ENCODE measurements at places on chromosomes 3 and 15.

DNA sequence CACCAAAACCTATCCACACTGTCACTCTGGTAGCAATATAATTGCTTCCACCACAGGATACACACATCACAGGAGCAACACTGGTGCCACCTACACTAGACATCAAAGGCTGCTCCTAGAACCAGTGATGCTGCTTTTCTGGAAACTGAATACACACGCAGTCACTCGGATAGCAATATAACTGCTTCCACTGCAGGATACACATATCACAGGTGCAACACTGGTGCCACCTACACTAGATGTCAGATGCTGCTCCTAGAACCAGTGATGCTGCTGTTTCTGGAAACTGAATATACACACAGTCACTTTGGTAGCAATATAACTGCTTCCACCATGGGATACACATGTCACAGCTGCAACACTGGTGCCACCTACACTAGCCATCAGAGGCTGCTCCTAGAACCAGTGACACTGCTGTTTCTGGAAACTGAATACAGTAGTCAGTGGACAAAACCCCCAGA, 6.9 kb upstream of the TNFSF10 start:
- DNase-seq: no peak

GRCh38 chr3:125143982-125144652, 68.4 kb downstream of the SLC12A8 start:
- peak; percentile 66 for DNase-seq

DNA sequence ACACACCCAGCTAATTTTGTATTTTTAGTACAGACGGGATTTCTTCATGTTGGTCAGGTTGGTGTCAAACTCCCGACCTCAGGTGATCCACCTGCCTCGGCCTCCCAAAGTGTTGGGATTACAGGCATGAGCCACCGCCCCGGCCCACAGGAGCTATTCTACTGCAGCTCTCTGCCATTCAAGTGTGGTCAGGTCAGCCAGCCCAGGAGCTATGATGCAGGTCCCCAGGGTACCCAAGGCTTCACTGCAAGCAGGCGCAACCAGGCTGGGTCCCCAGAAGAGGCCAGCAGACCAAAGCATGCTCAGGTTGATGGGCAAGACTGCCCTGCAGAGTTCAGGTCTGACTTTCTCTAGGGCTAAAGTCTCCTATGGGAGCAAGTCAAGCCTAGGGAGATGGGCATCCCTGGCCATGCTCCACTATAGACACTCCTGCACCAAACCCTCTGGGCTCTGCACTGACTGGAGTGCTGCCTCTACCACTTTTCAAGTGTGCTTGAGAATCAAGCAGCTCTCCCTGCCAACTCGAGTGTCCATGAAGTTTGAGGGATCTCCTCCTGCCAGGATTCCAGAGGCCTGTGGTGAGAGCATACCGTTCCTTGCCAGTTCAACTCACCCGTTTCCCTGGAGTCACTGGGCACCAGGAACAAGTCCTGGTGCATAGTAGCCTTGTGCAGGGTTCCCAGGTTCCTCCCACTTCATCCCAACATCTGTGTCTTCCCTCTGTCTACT, 30.9 kb downstream of the MYO9A start:
- DNase-seq: no peak

DNA sequence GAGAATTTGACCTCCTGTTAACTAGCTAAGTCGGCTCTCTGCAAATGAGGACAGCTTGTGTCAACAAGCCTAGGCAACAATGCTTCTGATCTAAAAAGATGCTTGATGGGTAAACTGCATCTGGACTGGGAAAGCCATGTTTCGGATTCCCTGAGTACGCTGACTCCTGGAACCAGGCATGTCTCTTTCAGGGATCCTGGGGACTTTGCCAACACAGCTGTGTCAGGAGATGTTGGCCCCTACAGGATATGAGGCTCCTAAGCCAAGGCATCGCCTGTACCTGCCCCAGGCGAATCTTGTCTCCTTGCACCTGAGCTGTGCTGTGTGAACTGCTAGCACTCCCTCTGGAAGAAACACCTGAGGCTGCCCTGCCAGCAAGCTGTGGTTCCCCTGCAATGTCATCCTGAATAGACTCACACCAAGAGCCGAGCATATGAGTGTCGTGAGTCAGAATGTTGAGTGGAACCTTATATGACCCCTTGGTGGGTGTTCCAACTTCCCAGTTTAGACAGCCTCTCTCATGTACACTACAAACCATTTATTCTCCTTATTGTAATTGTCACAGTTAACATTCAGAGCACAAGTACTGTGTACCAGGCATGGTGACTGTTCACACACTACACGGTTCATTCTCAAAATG, 17.0 kb downstream of the EOGT start:
- peak; percentile 24 for DNase-seq

- DNase-seq: peak; percentile 73
Observed at GRCh38 chr3:184368586-184369183, 7.2 kb downstream of the POLR2H start.

DNA sequence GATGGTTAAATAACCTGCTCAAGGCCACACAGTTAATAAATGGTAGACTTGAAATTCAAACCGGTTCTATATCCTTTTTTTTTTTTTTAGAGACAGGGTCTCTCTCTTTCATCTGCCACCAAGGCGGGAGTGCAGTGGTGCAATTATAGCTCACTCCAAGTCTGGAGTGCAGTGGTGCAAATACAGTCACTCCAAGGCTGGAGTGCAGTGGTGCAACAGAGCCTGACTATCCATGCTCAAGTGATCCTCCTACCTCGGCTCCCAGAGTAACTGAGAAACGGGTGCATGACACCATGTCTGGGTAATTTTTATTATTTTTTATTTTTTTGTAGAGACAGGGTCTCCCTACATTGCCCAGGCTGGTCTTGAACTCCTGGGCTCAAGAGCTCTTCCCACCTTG, 23.4 kb downstream of the DPP8 start:
- DNase-seq: no peak

GRCh38 chr3:44104668-44105321, 136.9 kb upstream of the TOPAZ1 start:
- DNase-seq: peak; percentile 9

GRCh38 chr3:127444761-127445160, 145.8 kb downstream of the TPRA1 start:
- DNase-seq: no peak

GRCh38 chr3:179666436-179667035, 13.7 kb downstream of the USP13 start:
- DNase-seq: peak; percentile 34

GRCh38 chr3:42336103-42336502, 70.1 kb upstream of the CCK start:
- DNase-seq: no peak

DNA sequence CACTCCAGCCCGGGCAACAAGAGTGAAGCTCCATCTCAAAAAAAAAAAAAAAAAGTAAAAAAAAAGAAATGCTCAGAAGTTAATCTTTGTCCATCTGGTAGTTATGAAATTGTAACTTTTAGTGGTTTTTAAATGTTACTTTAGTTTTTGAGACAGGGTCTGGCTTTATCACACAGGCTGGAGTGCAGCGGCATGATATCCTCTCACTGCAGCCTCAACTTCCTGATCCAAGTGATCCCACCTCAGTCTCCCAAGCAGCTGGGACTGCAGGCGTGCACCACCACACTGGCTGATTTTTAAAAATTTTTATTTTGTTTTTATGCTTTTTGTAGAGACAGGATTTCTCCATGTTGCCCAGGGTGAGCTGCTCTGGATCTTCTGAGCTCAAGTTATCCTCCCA, 1.3 kb downstream of the RNU5B-1 start:
- DNase-seq: no peak

GRCh38 chr3:124075753-124076152, 83.8 kb upstream of the ROPN1 start:
- no peak for DNase-seq

- DNase-seq: no peak
Observed at GRCh38 chr3:132522353-132522752, 74.7 kb upstream of the ACKR4 start.

DNA sequence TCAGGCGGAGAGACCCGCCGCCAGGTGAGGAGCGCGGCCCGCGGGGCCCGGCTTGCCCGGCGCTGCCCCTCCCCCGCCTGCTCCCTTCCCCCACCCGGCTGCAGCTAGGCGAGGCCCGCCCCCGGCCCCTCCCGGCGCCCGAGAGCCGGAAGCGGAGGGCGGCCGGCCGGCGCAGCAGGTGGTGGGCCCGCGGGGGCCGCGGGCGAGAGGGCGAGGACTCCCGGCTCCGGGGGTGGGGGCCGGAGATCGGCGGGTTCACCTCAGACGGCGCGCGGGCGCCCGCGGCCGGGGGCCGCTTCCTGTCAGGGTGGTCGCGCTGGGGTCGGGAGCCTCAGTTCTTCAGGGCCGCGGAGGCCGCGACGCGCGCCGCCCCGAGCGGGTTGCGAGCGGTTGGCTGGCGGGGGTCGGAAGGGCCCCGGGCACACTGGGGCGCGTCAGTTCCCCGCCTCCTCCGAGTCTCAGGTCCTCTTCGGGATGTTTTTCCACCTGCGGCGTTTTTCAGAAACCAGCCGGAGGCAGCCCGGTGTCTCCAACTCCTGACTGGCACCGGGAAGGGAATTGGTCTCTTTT, 395 bp downstream of the ZFAND6 start:
- DNase-seq: peak; percentile 22

GRCh38 chr3:85740561-85740960, 781.8 kb downstream of the CADM2 start:
- DNase-seq: no peak

- DNase-seq: no peak
Observed at GRCh38 chr3:157353652-157354051, 83.0 kb upstream of the PTX3 start.

DNA sequence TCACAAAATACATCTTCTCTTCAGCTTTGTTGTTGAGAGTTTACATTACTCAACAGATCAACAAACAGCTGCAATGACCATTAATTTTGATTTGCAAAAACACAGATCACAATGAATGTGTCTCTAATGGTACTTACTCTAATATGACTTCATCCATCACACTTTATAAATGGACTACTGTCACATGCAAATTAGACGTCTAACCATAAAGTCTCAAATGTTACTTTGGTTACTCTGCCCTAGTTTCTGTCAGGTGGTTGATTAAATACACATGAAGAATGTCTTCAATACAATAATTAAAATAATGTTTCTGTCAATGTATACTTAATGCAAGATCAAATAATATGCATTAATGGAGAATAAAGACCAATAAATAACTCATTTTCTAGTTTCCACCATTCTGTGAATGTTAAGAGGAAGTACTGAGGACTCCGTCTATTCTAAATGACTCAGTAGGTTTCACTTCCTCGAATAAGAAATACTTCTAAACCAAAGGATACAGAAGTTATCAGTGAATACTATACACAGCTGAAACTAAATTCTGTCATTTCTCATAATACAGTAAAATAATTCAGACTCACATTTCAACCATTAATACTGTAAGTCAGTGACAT, 145.8 kb downstream of the CBLB start:
- no peak for DNase-seq
